ENCODE measurements at places on chromosomes 7 and 10.

DNA sequence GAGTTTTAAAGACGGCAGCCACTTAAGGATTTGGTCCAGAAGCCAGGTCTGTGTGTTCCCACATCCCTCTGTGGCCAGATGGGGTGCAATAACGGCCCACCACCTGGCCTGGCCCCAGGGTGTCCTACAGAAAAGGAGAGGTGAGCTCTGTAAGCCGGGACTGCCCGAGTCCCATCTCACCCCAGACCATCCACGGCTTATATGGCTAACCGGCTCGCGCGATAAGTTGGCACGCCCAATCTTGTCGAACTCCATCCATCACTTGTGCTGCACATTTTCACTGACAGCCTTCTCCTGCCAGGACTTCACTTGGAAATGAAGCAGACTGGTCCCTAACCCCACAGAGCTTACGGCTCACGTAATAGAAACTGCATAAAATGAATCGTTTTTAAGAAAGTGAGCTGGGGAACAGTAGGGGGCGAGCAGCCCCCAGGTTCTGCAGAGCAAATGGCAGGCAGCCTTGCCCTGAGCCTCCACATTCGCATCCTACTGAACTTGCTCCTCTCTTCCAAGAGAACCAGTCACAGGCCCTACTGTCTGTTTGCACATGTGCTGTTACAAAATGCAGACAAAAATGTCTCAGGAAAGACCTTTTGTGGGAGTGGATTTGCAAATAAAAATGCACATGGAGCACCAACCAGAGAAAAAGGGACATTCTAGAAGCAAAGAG, 98.2 kb downstream of the TNS3 start:
- no peak for DNase-seq

DNA sequence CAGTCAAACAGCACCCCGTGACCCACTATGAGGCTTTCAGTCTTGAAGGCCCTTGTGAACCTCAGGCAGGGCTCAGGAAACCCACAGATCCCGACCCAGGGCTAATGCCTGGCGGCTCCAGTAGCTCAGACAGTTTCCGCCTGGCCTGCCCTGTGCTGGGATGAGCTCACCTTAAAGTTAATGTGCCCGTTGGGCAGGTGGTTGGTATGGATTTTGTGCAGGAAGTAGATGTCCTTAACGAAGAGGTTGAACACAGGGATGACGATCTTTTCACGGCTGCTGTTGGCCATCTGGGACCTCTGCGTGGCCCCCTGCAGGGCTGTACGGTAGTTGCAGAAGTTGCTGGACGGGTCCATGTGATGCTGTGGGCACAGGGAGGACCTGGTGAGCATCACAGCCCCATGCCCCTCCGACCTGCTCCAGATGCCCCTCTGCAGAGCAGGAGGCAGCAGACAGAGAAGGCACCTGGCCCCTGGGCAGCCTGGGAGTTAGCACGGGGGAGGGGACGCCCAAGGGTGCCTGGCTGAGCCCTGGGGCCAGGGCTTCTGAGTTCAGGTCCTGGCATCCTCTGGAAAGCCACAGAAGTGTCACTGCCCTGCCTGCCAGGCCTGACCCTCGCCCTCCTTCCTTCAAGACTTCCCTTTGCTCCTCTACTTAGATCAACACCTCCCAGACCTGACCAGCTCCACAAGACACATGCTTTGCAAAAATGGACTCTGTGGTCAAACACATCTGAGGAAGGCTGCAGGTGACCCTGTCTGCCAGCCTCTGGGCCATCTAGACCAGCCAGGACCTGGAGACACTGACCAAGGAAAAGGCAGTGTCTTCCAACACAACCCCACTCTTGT, 59.8 kb downstream of the CSGALNACT2 start:
- DNase-seq: no peak

DNA sequence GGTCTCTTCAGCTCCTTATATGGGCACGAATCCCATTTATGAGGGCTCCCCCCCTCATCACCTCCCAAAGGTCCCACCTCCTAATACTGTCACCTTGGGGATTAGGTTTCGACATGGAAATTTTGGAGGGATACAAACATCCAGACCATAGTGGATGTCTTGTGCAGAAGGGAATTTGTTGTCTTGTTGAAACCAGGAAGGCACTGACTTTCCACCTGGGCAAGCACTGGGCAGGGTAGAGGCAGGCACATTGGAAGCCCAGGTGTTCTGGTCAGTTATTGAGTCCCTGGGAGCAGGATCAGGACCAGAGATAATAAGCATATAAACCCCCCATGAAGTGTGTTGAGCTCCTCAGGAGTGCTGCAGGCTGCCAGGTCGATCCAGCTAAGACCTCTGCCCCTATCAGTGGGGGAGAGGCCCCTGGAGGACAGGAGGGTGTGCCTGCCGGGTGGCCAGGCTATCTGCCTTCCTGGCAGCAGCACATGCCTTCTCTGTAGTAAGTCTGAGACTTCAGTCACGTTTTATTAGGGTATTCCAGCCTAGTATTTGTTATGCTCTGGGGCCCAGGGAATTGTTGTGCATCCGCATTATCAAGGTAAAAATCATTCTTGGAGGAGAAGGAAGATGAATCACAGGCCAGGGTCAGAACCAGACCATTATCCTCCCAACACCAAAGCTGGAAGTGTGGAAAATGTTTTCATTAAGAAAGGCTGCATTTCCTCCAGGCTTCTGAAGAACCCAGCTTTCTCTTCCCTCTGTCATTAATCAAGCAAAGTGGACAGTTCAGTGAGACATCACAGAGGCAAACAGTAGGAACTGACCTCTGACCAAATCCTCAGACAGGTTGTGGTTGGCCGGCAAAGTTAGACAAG, 503.1 kb downstream of the GRID1 start:
- no peak for DNase-seq

- DNase-seq: no peak
Measured at GRCh38 chr10:96358851-96359540, at the start of gene OPALIN. Gene OPALIN (minus strand): TSS chr10:96359002. CDS start chr10:96358896, 106 bp downstream.

- DNase-seq: no peak
Measured at GRCh38 chr10:80509403-80510161, 28.1 kb upstream of the SH2D4B start.

DNA sequence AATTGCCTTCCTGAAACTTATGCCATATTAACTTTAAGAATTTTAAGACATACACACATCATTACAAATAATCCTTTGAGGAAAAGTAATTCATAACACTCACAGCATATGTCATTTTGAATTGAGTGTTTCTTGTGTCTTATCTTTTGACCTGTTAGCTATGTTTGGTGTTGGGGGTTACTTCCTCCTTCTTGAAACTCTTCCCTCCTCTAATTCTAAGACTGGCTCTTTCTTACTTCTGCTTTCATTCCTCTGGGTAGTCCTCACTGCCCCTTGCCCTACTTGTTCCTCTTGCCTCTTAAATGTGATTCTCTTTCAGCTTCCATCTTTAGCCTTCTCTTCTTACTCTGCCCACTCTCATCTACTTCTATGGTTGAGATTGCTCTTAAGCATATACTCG, 28.3 kb upstream of the PIP4K2A start:
- DNase-seq: no peak

DNA sequence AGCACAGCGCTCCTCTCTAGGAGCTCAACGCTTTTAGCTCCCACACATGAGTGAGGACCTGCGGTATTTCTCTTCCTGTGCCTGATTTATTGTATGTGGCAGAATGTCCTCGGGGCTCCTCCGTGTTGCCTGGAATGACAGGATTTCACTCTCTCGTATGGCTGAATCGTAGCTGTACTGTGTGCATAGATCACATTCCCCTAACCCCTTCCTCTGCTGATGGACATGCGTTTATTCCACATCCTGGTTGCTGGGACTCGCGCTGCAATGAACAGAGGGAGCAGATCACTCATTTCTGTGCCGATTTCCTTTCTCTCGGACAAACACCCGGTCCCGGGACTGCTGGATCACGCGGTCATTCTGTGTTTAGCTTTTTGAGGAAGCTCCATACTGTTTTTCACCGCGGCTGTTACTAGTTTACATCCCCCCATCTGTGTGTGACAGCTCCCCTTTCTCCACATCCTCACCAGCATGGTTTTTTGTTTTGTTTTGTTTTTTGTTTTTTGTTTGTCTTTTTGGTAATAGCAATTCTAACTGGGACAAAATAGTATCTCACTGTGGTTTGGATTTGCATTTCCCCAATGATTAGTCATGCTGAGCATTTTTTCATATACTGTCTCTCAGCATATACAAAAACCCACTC, 76.3 kb downstream of the FOXL3 start:
- DNase-seq: peak; percentile 21

GRCh38 chr7:118182593-118183427, 1.2 kb upstream of the LSM8 start:
- DNase-seq: no peak

GRCh38 chr10:4643471-4643870, 182.5 kb upstream of the AKR1E2 start:
- no peak for DNase-seq

DNA sequence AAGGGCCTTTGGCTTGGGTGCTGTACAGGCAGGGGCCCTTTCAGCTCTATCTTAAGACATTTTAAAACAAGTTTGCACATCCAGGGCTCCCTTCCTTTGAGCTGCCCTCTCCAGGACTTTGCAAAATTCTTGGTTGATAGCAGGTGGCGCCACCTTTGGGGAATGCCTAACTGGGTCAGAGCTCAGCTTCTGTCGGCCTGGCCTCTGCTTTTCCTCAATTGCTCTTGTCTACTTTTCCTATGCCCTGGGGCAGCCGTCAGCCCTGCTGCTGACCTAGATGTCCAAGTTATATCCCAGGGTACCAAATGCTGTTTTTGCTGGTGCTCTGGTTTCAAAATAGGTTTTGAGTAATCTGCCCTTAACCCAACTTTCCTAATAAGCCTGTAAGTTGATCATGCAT, 65.8 kb downstream of the APBB1IP start:
- no peak for DNase-seq

GRCh38 chr10:77633376-77633775, 4.2 kb downstream of the KCNMA1 start:
- DNase-seq: no peak

DNA sequence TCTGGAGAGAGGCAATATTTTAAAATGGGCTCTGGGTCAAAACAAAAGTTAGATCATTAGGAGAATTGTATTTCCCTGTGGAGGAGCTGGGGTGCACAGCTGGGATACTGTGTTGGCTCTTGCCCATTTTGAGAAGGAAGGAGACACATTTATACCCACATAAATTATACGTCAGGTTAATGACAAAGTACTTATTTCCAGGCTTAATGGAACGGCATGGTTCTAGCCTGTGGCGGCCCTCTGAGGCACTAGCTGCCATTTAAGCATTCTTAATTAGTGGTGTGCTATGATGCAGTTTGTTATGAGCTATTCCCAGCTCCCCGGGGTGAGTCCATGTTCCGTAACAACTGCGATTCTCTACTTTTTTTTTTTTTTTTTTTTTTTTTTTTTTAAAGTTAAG, 193.5 kb downstream of the SEC23IP start:
- DNase-seq: no peak

DNA sequence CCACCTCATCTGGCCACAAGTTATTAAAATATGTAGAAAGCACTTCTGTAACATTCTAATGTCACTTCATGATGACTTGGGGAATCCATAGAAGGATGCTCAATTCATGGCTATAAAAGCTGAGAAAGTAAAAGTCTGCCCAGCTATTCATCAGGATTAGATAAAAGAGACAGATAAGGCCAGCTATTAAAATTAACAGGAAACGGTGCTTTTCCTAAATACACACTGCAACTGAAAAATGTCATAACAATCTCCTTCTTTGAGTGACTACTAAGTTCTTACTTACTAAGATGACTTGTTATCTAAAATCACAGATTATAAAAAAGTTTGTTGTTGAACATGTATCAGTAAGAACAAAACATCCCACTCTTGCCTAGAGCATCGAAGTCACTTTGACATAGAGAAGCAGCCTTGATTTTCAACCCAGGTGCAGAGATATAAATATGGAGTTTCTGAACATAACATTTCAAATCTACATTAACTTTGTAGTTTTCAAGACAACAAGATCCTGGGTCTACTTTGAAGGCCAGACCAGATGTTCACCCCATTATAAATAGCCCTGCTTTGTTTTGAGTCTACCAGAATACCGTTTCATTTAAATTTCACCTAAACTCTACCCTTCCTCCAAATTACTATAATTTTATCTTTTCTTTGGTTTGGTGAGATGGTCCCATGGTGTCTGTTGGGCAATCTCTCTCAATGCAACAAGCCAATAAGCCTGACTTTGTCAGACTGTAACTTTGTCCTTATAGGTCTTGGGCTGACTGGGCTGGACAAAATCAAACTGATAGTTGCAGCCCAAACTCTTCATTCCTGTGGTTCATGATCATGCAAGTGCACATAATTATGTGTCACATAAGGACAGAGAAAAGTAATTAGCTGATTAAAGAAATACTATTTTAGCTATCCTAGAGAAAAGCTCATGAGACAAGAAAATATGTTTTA, 24.0 kb downstream of the HYCC1 start:
- DNase-seq: no peak

GRCh38 chr10:13722747-13723653, 136.2 kb downstream of the PRPF18 start:
- DNase-seq: no peak

DNA sequence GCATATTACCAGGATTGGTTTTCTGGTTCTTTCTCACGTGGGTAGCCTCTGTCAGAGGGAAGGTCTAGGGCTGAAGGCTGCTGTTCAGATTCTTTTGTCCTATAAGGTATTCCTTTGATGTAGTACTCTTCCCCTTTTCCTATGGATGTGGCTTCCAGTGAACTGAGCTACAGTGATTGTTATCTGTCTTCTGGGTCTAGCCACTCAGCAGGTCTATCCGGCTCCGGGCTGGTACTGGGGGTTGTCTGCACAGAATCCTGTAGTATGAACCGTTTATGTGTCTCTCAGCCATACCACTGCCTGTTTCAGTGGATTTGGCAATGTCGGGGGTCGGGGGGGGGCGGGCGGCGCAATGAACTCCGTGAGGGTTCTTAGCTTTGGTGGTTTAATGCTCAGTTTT, 84.5 kb upstream of the C10orf90 start:
- no peak for DNase-seq

- no peak for DNase-seq
Measured at GRCh38 chr10:120266022-120266421, 191.0 kb upstream of the PLPP4 start.

DNA sequence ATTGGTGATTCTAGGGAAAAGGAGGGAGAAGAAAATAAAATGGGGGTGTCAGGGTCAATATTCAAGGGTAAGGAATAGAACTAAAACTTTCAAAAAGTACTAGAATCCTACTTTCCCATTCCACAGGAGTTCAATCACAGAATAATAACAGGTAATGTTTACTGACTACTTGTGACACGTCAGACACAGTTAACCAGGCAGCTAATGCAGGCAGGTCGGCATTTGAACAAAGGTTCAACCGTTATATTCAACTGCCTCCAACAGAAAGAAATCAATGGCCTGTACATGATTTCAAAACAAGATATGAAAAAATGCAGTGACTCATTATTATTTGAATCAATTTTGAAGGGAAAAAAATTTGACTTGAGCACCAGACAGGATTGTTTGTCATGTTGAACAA, 3.1 kb downstream of the ASB15 start:
- no peak for DNase-seq

- no peak for DNase-seq
Measured at GRCh38 chr7:137305901-137306621, 37.5 kb downstream of the PTN start.

- no peak for DNase-seq
Measured at GRCh38 chr10:89129911-89130310, 77.2 kb downstream of the CH25H start.

- DNase-seq: no peak
Measured at GRCh38 chr7:96679886-96680285, 29.8 kb downstream of the SEM1 start.

GRCh38 chr7:148503900-148504487, 86.6 kb upstream of the C7orf33 start:
- peak; percentile 26 for DNase-seq

- no peak for DNase-seq
Measured at GRCh38 chr10:59090817-59091622, 85.4 kb upstream of the PHYHIPL start.

- no peak for DNase-seq
Measured at GRCh38 chr7:116804471-116804870, 57.9 kb upstream of the CAPZA2 start.

Measured in skin of body (tissue), 3 donors.